BJ (cell line): ENCODE measurements at places on chromosomes 13 and 19.

DNA sequence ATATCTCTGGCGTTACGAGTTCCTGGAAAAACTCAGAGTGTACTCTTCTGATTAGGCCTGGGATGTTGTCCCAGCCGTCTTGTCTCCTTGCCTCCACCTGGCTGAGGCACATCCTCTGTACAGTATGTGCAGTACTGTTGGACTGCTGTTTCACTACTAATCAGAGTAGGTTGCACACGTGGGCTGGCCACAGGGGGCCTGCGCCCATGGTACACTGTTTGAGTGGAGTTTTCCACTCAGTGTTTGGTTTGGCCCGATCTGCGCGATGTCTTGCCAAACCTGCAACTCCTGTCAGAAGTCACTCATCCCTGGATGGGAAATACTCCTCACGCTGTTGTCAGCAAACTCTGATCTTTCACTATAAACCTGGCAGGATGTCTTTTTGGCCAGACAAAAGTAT is 189.6 kb upstream of the CSNK1A1L start:
- DNase-seq = no peak

- no peak for DNase-seq
Measured at GRCh38 chr19:9909251-9909650, 27.1 kb downstream of the OLFM2 start.

DNA sequence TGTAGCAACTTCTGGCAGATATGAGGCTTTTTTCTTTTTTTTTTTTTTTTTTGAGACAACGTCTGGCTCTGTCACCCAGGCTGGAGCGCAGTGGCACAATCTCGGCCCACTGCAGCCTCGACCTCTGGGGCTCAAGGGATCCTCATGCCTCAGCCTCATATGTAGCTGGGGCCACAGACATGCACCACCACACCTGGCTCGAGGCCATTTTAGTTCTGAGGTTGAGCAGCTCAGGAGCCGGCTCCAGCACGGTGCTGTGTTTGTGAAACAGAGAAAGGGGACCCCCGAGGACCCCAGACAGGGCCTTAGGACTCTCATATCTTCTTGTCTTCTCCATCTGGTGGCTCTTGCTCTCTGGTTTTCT is 3.4 kb upstream of the FLT3LG start:
- no peak for DNase-seq

GRCh38 chr19:54459282-54460229 is 4.0 kb downstream of the LENG9 start:
- no peak for DNase-seq

GRCh38 chr13:100230769-100231149 is 141.9 kb downstream of the PCCA start:
- no peak for DNase-seq
